NCI-H187 (cell line): ENCODE measurements at places on chromosomes 16 and 17.

- DNase-seq, result no peak
These were observed 30.4 kb upstream of the SBK1 start for GRCh38 chr16:28261942-28262341.

GRCh38 chr17:72266112-72266775, 145.4 kb downstream of the SOX9 start:
- DNase-seq, result no peak

DNA sequence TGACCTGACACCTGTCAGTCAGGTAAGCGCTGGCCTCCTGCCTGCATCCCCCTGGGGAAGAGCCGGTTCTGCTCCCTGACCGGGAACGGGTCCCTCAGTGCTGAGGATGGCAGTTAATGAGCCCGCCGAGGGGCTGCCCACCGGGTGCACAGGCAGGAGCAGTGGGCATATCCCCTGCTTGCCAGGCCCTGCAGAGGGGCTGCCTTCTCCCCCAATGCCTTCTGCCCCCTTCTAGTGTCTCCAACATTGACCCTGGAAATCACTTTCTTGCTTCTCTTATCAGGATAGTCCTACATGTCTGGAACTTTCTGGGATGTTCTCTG, 388.5 kb downstream of the SEC14L1 start:
- no peak for DNase-seq

- DNase-seq, result no peak
These were observed 3.6 kb downstream of the EVI2B start for GRCh38 chr17:31310260-31310659.

DNA sequence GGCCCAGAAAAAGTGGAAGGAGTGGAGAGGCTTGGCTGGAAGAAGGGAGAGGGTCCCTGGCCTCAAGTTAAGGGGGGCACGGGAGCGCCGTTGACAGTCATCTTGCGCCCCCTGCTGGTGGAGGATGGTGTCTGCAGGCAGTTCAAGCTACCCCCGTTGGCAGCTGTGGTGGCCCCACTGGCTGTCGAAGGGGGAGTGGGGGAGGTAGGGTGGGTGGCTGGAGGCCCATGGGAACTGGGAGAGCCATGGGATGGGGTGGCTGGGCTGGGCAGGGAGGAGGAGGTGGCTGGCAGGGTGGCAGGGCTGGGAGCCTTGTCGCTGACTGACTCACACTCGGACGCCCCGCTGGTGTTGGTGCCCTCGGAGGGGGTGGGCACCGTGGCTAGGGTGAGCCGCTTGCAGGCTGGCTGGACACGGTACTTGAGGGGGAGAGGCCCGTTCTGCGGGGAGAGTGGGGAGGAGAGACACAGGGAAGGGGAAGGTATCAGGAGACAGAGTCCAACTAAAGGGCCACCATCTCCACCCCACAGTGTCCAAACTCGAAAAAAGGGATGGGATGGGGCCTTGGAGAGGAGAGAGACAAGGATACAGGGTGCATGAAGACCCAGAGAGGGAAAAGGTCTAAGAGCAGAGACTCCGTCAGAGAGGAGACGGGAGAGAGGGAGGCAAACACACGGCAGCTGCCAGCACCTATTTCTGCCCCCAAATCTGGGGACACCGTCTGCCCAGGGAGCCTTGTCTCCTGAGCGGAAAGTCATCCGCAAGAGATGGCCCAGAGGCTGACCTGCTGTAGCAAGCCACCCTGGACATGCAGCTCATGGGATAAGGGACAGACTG, 5.2 kb downstream of the CISD3 start:
- no peak for DNase-seq

- no peak for DNase-seq
These were observed 21.5 kb upstream of the SRSF1 start for GRCh38 chr17:58028578-58028977.

DNA sequence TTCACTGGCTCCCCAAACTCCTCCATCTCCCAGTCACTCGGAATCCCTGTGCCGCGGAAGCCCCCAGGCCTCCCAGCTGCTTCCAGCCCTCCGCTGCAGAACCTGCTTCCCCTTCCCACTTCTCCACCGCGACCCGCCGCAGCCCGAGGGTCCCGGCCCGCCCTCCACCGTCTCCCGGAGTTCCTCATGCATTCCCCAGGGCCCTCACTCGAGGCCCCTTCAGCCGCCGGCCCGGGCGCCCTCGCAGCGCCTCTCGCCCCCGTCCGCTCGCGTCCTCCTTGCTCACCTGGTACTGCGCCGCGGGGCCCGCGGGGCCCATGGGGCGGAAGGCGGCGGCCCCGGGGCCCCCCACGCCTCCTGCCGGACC, 329 bp downstream of the SMARCD2 start:
- no peak for DNase-seq

DNA sequence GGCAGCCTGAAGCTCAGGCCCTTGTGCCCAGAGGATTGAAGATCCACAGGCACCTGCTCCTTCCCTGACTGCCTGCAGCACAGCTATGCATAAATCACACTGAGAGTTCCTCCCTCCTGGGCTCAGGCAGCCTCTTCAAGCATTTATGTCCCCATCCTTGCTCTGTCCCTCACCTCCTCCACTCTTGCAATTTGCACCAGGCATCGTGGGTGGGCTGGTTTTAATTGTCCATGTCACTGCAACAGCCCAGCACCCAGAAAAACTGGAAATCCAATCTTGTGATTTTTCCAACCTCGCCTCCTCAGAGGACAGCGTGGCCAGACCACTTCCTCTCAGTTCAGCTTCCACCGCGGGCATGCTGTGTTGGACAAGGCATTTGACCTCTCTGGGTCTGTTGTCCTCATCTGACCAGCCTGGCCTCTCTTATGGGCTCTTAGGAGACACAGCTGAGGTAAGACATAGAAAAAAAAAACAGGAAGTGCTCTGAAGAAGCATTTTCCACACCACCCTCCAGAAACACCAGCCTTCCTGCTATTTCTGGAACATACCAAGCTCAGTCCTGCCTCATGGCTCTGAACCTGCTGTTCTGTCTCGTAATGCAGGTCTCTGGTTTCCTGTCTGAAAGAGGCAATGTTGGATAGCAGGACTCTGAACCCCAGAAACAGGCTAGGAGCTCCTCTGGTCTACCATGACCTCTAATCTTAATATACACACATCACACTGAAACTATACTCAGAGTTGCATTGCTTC, 8.3 kb downstream of the TMEM114 start:
- no peak for DNase-seq

DNA sequence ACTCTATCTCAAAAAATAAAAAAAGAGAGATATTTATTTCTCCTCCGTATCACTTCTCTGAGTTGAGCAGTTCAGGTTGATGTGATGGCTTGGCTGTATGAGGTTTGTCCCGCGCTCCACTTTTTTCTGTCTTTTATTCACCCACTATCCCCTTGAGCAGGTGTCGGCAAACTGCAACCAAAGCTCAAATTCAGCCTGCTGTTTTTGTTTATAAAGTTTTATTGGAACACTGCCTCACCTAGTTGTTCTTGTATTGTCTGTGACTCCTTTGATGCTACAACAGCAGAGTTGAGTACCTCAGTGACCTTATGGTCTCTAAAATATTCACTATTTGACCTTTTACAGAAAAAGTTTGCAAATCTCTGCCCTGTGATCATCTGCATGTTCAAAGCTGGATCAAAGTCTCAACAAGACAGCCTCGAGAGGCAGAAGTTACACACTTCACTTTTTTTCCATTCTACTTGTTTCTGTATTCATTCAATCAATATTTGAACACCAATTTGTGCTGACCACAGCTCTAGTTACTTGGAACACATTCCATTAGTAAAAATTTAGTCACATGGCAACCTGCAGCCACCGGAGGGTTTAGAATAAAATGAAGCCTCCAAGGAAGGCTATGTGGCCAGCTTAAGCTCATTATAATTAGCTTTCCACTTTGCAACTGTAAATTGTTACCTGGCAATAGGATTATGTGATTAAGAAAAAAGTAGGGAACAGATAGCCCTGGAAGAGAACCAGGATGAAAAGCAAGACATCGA, 945.8 kb downstream of the KCNJ2 start:
- no peak for DNase-seq

DNA sequence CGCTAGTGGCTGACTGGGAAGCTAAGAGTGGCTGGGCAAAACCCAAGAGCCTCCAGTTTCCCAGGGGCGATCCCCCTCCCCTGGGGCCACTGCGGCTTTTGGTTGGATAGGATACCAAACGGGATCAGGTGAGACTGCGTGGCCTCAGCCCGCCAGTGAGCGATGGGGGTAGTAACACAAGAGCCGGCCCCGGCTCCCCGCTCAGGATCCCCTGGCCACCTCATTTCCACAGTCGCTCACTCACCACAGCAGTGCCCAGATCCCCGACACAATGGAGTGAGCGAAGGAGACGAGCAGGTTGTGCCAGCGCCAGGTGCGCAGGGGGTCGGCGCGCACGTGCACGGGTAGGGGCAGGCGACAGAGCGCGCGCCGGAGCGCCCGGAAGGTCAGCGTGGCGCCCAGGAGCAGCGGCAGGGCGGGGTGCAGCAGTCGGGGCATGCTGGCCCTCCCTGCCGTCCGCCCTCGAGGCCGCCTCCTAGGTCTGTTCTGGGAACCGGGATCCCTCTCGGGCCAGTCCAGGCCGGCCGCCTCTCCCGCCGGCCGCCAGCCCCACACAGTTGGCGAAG, 290 bp downstream of the TLCD1 start:
- DNase-seq, result peak; percentile 30

- no peak for DNase-seq
These were observed 6.7 kb upstream of the PHKG2 start for GRCh38 chr16:30741461-30741914.

GRCh38 chr16:55929181-55929580, 54.0 kb upstream of the CES5A start:
- no peak for DNase-seq

- no peak for DNase-seq
These were observed 26.9 kb downstream of the IL4R start for GRCh38 chr16:27340654-27341053.

DNA sequence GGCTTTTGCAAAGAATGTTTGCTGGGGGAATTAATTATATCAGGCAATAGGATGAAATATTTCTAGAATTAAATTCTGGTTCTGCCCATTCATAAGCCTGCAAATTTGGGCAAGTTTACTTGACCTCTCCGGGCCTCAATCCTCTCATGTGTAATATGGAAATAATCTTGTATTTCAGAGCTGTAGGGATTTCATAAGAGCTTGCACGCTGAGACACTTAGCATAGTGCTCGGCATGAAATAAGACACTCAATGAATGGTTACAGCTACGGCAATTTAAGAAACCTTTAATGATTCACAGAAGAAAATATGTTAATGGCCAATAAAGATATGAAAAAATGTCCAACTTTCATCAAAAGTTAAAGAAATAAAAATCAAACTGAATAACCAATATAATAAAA, 40.6 kb upstream of the PITPNM3 start:
- DNase-seq, result no peak
